HepG2 (cell line): ENCODE measurements at places on chromosomes 12 and 14.

GRCh38 chr14:65304239-65304638, 108.3 kb upstream of the FUT8 start:
- no peaks in the 10 kb centered on the region for H3K27me3 ChIP-seq
- no peaks in the 10 kb centered on the region for H3K36me3 ChIP-seq
- no peak for DNase-seq
- H3K4me1 ChIP-seq: peaks cover 49% of the 10 kb centered on the region

DNA sequence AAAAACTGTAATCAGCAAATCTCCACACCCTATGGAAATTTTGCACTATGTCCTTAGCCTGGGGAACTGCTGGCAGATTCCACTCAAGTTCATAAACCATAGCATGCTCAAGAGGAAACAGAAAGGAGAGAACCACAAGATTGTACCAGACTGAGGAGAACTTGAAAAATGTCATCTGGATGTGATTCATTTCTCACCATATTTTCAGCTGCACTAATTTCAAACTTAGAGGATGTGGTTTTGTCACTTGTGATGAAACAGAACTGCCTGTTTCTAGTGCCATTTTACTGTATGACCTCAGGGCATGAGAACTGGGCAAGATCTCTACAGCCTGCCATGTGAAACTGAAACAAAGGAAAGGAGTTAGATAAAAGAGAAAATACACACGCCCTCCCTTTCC, 1493.1 kb upstream of the FLRT2 start:
- H3K36me3 ChIP-seq: no peaks in the 10 kb centered on the region
- no peaks in the 10 kb centered on the region for H3K4me1 ChIP-seq
- DNase-seq: no peak
- H3K27me3 ChIP-seq: no peaks in the 10 kb centered on the region
- H3K27ac ChIP-seq: no peak overlapping the region

DNA sequence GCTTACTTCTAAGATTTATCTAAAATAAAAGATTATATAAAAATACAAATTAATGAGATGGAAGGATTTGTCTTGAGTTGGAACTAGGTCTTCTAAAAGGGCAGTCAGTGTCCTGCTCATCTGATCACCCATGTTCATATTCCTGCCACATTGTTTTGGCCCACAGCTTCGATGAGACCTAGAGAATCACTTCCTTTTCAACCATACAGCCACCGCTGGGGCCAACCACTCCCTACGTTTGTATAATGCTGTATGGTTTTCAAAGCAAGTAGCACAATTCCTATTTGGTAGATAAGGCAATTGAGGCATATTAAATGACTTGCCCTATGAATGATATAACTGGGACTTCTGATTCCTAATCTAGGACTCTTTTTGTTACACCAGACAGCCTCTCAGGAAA, 249.4 kb downstream of the ZFP36L1 start:
- no peaks in the 10 kb centered on the region for H3K36me3 ChIP-seq
- no peak overlapping the region for H3K4me3 ChIP-seq
- H3K27ac ChIP-seq: no peak overlapping the region
- DNase-seq: no peak
- peaks cover 27% of the 10 kb centered on the region for H3K4me1 ChIP-seq
- H3K27me3 ChIP-seq: no peaks in the 10 kb centered on the region

GRCh38 chr14:94682736-94683135, 70.5 kb downstream of the SERPINA3 start:
- peaks cover 57% of the 10 kb centered on the region for H3K4me1 ChIP-seq
- no peaks in the 10 kb centered on the region for H3K36me3 ChIP-seq
- H3K4me3 ChIP-seq: no peak overlapping the region
- no peak overlapping the region for H3K27ac ChIP-seq
- DNase-seq: no peak

- no peak overlapping the region for H3K4me3 ChIP-seq
- H3K27me3 ChIP-seq: no peaks in the 10 kb centered on the region
- no peaks in the 10 kb centered on the region for H3K4me1 ChIP-seq
Measured at GRCh38 chr14:98498019-98498885, 773.7 kb downstream of the BCL11B start.

- no peaks in the 10 kb centered on the region for H3K27me3 ChIP-seq
- peaks cover 12% of the 10 kb centered on the region; the same call in 1 of the 2 replicates for H3K4me1 ChIP-seq
- no peak overlapping the region for H3K4me3 ChIP-seq
- H3K36me3 ChIP-seq: peaks cover 28% of the 10 kb centered on the region; the same call in 1 of the 3 replicates
- no peak for DNase-seq
- no peak overlapping the region for H3K27ac ChIP-seq
Measured at GRCh38 chr14:45242706-45243105, 10.3 kb downstream of the MIS18BP1 start.

DNA sequence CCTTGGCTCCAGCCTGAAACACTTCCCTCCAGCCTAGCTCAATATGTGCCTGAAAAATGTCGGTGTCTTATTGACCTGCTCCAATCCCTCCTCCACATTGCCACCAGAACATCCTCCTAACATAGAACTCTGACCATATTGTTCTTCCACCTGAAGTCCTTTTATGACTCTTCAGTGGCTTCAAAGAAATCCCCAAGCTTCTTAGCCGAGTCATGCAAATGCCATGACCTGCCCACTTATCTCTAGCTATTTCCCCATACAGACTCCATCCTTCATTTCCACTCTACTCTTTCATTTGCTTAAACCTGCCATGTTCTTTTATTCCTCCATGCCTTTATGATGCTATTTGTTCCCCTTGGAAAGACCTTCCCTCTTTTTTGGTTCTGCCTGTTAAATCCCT, 568.6 kb downstream of the ETNK1 start:
- H3K27ac ChIP-seq: no peak overlapping the region
- H3K36me3 ChIP-seq: no peaks in the 10 kb centered on the region
- H3K4me1 ChIP-seq: no peaks in the 10 kb centered on the region
- DNase-seq: no peak
- H3K27me3 ChIP-seq: no peaks in the 10 kb centered on the region

GRCh38 chr14:89265234-89265633, 151.8 kb downstream of the FOXN3 start:
- no peak for DNase-seq
- peaks cover 55% of the 10 kb centered on the region for H3K4me1 ChIP-seq
- H3K36me3 ChIP-seq: peaks cover 41% of the 10 kb centered on the region; the same call in 2 of the 3 replicates
- H3K27me3 ChIP-seq: no peaks in the 10 kb centered on the region

DNA sequence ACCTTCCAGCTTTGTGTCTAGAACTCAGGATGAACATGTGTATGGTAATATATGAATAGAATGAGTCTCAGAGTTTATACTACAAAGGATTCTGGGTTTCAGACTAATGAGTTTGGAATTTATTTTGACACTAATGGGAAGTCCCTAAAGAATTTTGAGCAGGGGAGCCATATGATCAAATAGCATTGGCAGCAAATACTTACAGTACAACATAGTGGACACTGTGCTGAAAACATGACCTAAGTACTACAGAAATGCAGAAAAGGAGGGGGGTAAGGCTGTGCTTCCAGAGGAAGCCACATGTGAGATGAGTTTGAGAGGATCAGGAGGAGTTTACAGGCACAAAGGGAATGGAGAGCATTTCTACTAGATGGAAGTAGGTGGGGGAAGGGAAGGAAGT, 225.8 kb downstream of the C12orf42 start:
- H3K4me3 ChIP-seq: no peak overlapping the region
- H3K36me3 ChIP-seq: no peaks in the 10 kb centered on the region
- no peak for DNase-seq
- H3K4me1 ChIP-seq: no peaks in the 10 kb centered on the region
- no peaks in the 10 kb centered on the region for H3K27me3 ChIP-seq
- no peak overlapping the region for H3K27ac ChIP-seq

GRCh38 chr12:22100958-22101748, 55.1 kb downstream of the CMAS start:
- H3K4me1 ChIP-seq: no peaks in the 10 kb centered on the region
- DNase-seq: peak; percentile 40
- no peaks in the 10 kb centered on the region for H3K36me3 ChIP-seq

GRCh38 chr14:81414123-81414522, 14.0 kb upstream of the STON2 start:
- no peak overlapping the region for H3K4me3 ChIP-seq
- no peak for DNase-seq
- no peaks in the 10 kb centered on the region for H3K27me3 ChIP-seq
- H3K27ac ChIP-seq: no peak overlapping the region
- peaks cover 18% of the 10 kb centered on the region for H3K4me1 ChIP-seq

DNA sequence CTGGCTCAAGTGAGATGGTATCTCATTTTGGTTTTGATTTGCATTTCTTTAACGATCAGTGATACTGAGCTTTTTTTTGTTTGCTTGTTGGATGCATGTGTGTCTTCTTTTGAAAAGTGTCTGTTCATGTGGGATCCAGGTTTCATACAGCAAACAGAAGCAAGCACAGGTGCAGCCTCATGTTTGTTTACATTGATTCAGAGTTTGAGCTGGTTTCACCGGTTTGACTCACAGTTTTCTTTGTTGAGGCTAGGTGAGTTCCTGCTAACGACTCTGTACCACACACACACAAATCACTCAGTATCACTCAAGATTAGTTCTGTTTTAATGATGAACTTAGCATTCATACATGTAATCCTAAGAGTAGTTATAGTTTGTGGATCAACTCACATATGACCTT, 3.7 kb downstream of the OR10G2 start:
- H3K36me3 ChIP-seq: no peaks in the 10 kb centered on the region
- H3K27ac ChIP-seq: no peak overlapping the region
- H3K4me3 ChIP-seq: no peak overlapping the region
- no peaks in the 10 kb centered on the region for H3K4me1 ChIP-seq
- no peak for DNase-seq

GRCh38 chr12:104201238-104202001, 14.2 kb upstream of the TXNRD1 start:
- DNase-seq: peak; percentile 55
- no peaks in the 10 kb centered on the region for H3K4me1 ChIP-seq
- H3K27me3 ChIP-seq: no peaks in the 10 kb centered on the region; the same call in 1 of the 2 replicates
- H3K36me3 ChIP-seq: no peaks in the 10 kb centered on the region
- H3K27ac ChIP-seq: no peak overlapping the region

- H3K27me3 ChIP-seq: peaks cover 14% of the 10 kb centered on the region
- H3K4me3 ChIP-seq: no peak overlapping the region
- no peaks in the 10 kb centered on the region for H3K36me3 ChIP-seq
- H3K4me1 ChIP-seq: peaks cover 21% of the 10 kb centered on the region
- DNase-seq: no peak
- no peak overlapping the region for H3K27ac ChIP-seq
Measured at GRCh38 chr12:12899530-12900380, 8.4 kb downstream of the GPRC5A start.

DNA sequence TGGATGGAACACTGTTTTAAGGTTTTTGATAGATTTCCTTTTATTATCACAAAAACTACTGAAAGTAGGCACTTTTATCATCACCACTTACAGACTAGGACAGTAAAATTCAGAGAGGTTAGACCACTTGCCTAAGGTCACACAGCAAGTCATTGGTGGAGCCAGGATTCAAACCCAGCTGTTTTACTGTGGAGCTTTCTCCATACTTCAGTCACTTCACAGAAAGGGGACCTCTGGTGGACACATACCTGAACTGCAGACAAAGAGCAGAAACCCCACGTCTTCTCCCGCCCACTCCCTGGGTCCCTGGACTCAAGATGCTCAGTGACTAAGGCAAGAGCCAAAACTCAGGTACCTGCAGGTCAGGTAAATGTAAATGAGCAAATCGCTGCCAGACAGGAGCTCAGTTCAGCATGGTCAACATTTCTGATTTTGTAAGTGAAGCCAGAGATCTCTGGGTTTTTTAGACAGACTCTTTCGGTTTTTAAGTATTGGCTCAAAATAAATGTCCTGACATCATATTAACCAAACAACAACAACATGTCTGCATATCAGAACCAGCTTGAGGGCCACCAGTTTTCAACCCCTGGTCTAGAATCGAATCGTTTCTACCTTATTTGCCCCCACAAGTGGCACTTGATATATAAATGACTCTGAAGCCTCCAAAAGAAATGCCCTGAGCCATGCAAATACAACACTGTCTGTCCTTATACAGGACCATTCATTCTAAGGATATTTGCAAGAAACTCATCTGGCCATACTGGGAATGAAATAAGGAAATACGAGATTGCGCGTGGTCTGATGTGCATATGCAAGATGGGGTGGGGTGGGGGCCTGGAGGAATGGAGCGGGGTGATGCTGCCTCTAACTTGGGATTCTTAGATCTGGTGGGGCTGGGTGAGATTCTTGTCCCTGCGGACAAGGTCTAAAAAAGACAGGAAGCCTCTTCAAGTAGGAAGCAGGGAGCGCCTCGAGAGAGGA, 110.9 kb downstream of the KSR2 start:
- no peaks in the 10 kb centered on the region for H3K36me3 ChIP-seq
- H3K4me1 ChIP-seq: peaks cover 14% of the 10 kb centered on the region
- H3K27me3 ChIP-seq: no peaks in the 10 kb centered on the region
- peak; percentile 35 for DNase-seq

DNA sequence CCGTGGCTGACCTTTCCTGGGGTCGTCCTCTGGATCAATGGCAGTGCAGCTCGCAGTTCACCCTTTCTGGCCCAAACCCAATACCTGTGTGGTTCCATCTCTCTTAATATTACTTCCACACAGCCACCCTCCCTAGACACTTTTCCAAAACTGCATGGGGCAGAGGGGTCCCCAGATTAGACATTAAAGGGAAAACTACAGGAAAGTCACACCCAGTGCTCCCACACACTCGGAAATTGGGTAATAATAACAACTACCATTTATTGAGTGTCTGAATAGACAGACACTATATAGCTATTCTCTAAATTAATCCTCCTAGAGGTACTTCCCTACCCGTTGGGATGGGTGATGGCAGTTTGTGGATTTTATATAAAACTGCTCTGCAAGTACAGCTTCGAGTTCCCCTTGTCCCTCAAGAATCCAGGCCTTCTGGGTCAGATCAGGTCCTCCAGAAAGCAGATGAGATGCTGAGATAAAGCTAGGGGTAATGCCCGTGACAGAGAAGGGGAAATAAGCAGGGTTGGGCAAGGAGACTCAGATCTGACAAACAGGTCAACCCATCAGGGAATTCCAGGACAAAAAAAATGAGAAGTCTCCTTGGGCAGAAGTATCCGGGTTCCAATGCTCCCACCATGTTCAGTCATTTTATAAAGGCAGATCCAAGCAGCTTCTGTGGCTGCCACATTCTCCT, 795 bp upstream of the PXN start:
- peak overlapping the region; percentile 62; the same call in 1 of the 2 replicates for H3K4me3 ChIP-seq
- no peak overlapping the region for H3K27ac ChIP-seq
- H3K4me1 ChIP-seq: peaks cover 64% of the 10 kb centered on the region
- DNase-seq: no peak
- H3K36me3 ChIP-seq: no peaks in the 10 kb centered on the region; the same call in 1 of the 2 replicates
- H3K27me3 ChIP-seq: no peaks in the 10 kb centered on the region

- no peaks in the 10 kb centered on the region for H3K36me3 ChIP-seq
- DNase-seq: no peak
- no peak overlapping the region for H3K27ac ChIP-seq
- no peak overlapping the region for H3K4me3 ChIP-seq
Measured at GRCh38 chr14:51447411-51447810, 204.3 kb upstream of the FRMD6 start.

- H3K4me1 ChIP-seq: peaks cover 49% of the 10 kb centered on the region
- no peaks in the 10 kb centered on the region for H3K27me3 ChIP-seq
- no peak for DNase-seq
- no peak overlapping the region; the same call in 1 of the 2 replicates for H3K4me3 ChIP-seq
Measured at GRCh38 chr12:56387152-56387736, 24.6 kb upstream of the APOF start.

GRCh38 chr12:41942354-41942753, 202.3 kb downstream of the GXYLT1 start:
- no peak overlapping the region for H3K4me3 ChIP-seq
- H3K36me3 ChIP-seq: no peaks in the 10 kb centered on the region
- DNase-seq: no peak
- H3K27ac ChIP-seq: no peak overlapping the region
- H3K4me1 ChIP-seq: no peaks in the 10 kb centered on the region
